ENCODE measurements at places on chromosomes 2 and 18. TPM values are rescaled to one million over a fixed set of nuclear protein-coding genes. Genes with fewer than 3 reads are reported as not detected.

- peaks cover 8% of the 10 kb centered on the region for H3K27me3 ChIP-seq
- peaks cover 12% of the 10 kb centered on the region for H3K4me1 ChIP-seq
- no peak overlapping the region for H3K27ac ChIP-seq
- H3K4me3 ChIP-seq = peak overlapping the region; percentile 94
- no peak for DNase-seq
- no peaks in the 10 kb centered on the region for H3K36me3 ChIP-seq
Measured at GRCh38 chr2:212540341-212540740, 1.7 kb upstream of the ERBB4 start.

The BCL2 gene
- 3.8 TPM for total RNA-seq

DNA sequence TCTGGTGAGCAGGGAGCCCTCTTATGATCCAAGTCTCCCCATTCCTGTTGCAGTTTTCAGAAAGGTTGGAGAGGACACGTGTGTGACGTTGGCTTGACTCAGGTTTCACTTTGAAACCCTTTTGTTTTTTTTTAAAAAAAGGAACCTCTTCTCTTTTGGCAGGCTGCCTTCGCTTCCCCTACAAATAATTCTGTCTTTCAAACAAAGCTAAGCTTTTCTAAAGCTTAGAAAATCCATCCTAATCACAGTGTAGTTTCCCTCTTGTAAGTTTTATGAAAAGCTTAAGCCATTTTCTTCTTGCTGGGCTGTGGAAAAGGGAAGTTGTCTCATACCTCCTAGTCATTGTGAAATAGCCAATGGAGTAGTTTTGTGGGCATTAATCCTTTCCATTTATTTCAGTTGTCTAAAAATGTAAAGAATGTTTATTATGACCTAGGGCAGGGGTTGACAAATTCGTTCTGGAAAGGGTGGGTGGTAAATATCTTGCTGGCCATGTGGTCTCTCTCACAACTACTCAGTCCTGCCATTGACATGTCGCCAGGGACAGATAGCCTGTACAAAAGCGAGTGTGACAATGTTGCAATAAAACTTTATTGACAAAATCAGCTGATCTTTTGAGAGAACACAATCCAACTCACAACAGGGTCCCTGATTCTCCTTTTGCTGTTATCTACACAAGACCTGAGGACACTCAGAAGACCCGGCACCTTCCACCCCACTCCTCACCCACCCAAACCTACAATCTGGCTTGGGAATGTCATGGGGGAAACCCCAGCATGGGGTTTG lies 878.8 kb downstream of the RNF144A start:
- H3K4me3 ChIP-seq = no peak overlapping the region
- no peak for DNase-seq

DNA sequence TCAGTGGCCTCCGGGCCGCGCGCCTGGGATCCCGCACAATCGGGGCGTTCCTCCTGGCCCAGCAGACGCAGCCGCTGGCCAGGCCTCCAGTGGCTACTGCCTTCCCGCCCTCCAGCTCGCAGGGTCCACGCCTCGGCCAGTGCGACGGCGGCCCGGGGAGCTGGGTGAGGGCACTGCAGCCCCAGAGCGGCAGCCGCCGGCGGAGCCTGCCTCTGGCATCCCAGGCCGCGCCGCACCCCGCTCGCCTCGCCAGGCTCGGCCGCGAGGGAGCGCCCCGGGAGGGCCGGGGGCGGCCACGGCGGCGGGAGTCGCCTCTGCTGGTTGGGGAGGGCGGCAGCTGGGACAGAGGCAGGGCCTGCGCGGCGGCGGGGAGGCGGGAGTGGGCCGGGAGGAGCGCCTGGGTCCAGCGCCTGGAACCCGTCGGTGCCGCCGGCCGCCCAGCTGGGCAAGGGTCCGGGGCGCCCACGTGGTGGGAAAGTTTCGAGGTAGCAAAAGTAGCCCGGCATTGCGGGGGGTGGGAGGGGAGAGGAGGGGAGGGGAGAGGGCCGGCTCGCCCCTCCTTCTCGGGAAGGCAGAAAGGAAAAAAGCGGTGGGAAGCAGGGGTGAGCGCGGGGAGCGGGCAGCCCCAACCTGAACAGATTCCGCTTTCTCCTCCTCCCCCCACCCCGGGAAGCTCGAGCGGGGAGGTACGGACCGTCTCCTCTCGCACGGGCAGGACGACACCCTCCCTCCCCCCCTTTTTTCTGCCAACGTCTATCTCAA lies 1.5 kb upstream of the INHBB start:
- no peak overlapping the region for H3K27ac ChIP-seq
- no peak overlapping the region for H3K4me3 ChIP-seq
- peak; percentile 24 for DNase-seq
- H3K4me1 ChIP-seq = peaks cover 14% of the 10 kb centered on the region
- no peaks in the 10 kb centered on the region for H3K36me3 ChIP-seq
- H3K27me3 ChIP-seq = peaks cover 66% of the 10 kb centered on the region

DNA sequence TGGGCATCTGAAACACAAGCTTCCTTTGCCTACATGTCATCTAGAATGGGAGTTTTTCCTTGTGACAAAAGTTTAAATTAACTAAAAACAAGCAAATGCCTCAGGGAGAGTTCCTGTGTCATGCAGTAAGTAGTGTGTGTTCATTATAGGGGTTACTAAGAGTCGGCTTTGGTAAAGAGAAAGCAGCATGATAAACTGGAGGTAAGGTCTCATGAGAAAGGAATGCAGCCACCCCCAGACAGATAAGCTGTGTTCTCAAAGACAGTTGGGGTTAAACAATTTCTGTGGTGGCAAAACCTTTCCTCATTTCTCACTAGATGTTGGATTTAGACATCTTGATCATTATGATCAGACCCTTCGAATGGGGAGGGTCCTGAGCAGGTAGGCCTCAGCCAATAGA lies 129.7 kb downstream of the MAP4K4 start:
- DNase-seq = no peak
- no peaks in the 10 kb centered on the region for H3K27me3 ChIP-seq
- H3K36me3 ChIP-seq = peaks cover 17% of the 10 kb centered on the region
- no peak overlapping the region for H3K4me3 ChIP-seq
- H3K27ac ChIP-seq = peak overlapping the region; percentile 84

DNA sequence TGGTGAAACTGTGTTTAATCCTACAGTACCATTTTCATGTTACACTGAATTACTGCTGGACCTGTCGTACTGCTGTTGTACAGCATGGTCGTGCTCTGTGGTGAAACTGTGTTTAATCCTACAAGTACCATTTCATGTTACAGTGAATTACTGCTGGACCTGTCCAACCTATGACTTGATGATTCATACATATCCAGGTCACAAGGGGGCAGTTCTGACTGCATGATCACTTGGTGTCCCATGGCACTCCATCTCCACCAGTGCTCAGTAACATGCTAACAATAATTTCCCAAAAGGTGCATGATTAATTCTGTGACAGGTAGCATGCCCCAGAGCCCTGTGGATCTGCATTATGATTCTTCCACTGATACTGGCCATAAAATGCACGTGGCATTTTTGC lies 101.6 kb downstream of the ADCYAP1 start:
- no peak for DNase-seq
- H3K27ac ChIP-seq = no peak overlapping the region
- no peak overlapping the region for H3K4me3 ChIP-seq
- peaks cover 2% of the 10 kb centered on the region for H3K4me1 ChIP-seq

The PTRHD1 gene
- total RNA-seq = 26.2 TPM

The ERFE gene
- total RNA-seq = 1.3 TPM

GRCh38 chr2:224401641-224402342 lies at the start of gene FAM124B:
Gene FAM124B, minus strand, starts transcription at chr2:224402107. Its CDS starts 339 bp downstream, at chr2:224401768.
- no peaks in the 10 kb centered on the region for H3K36me3 ChIP-seq
- no peaks in the 10 kb centered on the region for H3K27me3 ChIP-seq
- no peak for DNase-seq
- H3K27ac ChIP-seq = no peak within 1 kb of the TSS
- no peaks in the 10 kb centered on the region for H3K4me1 ChIP-seq

DNA sequence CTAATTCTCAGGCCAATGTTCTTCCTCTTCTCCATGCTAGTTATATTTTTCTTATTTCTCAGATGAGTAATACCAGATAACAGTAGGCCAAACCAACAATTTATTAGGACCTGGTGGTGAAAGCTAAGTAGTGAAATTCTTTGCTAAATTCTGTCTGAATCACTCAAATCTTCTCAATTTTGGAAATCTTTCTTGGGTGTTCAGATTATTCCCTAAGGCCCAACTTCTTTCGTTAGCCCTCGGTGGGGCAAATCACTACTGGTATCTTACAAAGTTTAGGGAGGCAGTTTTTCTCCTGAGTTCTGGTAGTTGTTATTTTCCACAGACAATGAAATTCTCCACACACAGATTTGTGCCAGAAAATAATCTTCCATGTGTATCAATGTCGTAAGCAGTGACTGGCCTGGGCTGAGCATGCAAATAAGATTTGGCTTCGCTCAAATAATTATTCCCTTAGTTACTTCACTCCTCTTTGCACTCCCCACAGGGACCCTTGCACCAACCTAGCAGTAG lies 443.5 kb upstream of the SLC14A2 start:
- peaks cover 8% of the 10 kb centered on the region for H3K27me3 ChIP-seq
- no peak overlapping the region for H3K27ac ChIP-seq
- no peaks in the 10 kb centered on the region for H3K36me3 ChIP-seq
- no peak overlapping the region for H3K4me3 ChIP-seq

GRCh38 chr18:9130806-9131205 lies 5.8 kb upstream of the ANKRD12 start:
- no peak for DNase-seq
- peaks cover 24% of the 10 kb centered on the region for H3K36me3 ChIP-seq
- no peaks in the 10 kb centered on the region for H3K27me3 ChIP-seq
- peaks cover 15% of the 10 kb centered on the region for H3K4me1 ChIP-seq
- no peak overlapping the region for H3K4me3 ChIP-seq

The MAP2 gene
- total RNA-seq = 18.2 TPM

GRCh38 chr2:48855142-48855541 lies 99.6 kb upstream of the LHCGR start:
- H3K27me3 ChIP-seq = peaks cover 3% of the 10 kb centered on the region
- H3K4me1 ChIP-seq = no peaks in the 10 kb centered on the region
- DNase-seq = no peak
- no peak overlapping the region for H3K4me3 ChIP-seq
- no peaks in the 10 kb centered on the region for H3K36me3 ChIP-seq
